ENCODE measurements at places on chromosomes 7 and 10.

GRCh38 chr10:118841881-118842605, 87.3 kb upstream of the CACUL1 start:
- no peak for DNase-seq

- DNase-seq, result no peak
Measured at GRCh38 chr7:130334274-130334673, 10.3 kb upstream of the CPA5 start.

DNA sequence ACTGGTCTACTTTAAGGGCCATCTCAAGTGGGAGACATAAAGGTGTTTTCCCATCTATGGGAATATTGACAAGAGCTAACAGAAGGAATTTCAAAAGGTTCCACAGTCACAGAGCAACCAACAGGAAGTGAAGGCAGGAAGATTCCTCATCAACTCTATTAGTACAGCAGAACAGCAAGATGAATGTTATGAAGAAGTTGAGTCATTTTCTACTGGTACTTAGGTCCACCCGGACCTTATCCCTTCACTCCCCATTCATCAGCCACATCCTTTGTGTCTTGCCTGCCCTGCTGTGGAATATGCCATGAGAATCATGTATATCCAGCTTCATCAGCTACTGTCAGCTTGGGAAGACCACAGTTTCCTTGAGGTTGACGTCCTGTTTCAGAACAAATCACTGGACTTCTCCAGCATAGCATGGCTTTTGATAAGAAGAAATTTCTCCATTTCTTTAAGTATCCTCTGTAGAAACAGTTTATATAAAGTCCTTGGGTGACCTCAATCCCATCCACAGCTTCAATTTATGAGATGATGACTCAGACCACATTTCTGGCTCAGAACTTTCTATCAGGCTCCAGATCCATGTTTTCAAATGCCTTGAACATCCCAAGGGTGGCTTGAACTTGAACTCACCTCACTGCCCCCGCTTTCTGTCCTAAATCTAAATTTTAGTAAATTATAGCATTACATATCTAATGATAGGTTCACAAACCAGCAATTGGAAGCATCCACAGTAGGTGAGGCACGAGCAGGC, 84.9 kb upstream of the AGK start:
- no peak for DNase-seq

GRCh38 chr7:28155019-28155660, 25.5 kb downstream of the JAZF1 start:
- no peak for DNase-seq

DNA sequence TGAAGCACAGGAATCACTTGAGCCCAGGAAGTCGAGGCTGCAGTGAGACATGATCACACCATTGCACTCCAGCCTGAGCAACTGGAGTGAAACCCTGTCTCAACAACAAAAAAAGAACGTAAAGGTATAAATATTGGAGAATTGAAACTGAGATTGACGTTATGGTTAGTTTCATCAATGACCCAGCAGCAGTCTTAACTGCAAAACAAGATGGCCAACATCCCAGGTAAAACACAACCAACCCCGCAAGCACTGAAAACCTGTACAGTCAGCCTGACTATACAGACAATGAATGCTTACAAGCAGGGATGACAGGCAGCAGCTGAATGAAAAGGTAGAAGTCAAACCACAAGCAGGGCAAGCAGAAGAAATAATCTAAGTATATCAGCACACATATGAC, 34.7 kb downstream of the WAPL start:
- DNase-seq, result no peak

- no peak for DNase-seq
Measured at GRCh38 chr7:137820156-137820555, 26.6 kb downstream of the DGKI start.

- no peak for DNase-seq
Measured at GRCh38 chr7:43784030-43784584, 25.6 kb downstream of the BLVRA start.
